Omental fat pad (tissue), 4 donors: ENCODE measurements at places on chromosomes 13 and 19.

DNA sequence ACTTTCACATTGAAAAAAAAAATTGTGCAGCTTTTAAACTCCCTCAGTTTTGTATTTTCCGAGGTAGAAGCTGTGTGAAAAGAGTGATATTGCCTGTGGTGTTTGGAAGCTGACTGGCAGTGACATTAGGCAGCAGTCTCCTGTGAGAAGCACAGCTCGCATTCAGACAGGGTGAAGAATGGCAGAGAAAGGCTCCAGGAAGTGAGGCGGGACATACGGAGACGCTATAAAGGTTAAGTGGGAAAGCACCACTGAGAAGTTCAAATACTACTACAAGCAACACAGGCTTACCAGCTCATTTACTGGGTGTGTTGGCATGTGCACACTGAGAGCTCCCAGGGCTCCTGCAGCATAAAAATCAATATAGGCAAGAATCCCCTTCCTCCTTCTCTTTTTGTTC, 88.4 kb downstream of the RXFP2 start:
- no peak for DNase-seq

GRCh38 chr13:112487127-112487517, 100.8 kb downstream of the TUBGCP3 start:
- no peak for DNase-seq

DNA sequence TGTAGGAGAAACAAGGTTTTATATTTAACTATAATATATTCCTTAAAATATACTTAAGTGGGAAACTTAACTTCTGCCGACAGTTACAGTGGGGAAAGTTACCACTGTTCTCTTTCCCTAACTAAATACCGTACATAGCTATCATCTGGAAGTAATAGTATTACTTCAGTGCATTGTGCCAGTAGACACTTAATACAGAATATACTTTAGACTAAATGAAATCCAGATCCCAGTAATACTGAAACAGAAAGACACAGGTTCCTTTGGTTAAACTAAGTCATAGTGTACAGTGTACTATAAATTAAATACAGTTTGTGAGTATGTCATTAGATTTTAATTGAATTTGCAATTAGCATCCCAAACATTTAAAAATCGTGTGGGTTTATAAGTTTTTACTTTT, 107.5 kb downstream of the PCCA start:
- DNase-seq, result no peak

DNA sequence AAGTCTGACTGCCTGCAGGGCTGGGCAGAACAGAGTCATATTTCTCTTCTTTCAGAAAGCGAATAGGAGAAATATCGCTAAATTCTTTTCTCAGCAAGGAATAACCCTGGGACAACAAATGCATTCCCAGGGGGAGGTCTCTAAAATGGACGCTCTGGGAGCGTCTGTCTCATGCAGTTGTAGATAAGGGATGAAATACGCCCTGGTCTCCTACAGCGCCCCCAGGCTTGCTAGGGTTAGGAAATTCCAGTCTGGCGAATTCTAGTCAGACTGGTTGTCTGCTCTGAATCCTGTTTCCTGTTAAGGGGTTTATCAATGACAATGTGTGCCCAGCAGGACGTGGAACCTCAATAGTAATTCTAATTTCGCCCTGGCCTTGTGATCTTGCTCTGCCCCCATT, 1214.1 kb downstream of the DIAPH3 start:
- DNase-seq, result no peak

DNA sequence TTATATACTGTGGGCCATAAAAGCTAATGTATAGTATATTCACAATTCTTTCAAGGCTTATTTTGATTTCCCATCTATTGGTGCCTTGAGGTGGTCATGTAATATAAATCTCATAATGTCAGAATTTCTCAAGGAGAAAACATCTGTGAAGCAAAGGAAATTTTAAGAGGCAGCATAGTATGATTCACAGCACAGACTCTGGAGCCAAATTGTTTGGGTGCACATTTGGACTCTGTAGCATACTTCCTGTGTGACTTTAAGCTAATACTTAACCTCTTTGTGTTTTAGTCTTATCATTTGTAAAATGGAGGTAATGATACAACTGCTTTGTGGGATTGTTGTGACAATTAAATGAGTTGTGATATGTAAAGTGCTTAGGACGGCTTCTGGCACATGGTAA, 67.6 kb downstream of the PIBF1 start:
- no peak for DNase-seq

GRCh38 chr19:50835103-50835784, 1.9 kb upstream of the KLK15 start:
- no peak for DNase-seq
